ENCODE measurements at places on chromosomes 11 and 22.

- no peak for DNase-seq
These were observed 75.2 kb downstream of the ZNRF3 start for GRCh38 chr22:28958611-28959010.

GRCh38 chr11:1750481-1750839 is at the start of gene IFITM10:
Gene IFITM10 (minus strand): TSS chr11:1750595. CDS start chr11:1750442, 153 bp downstream.
- DNase-seq = no peak

- peak; percentile 34 for DNase-seq
These were observed 5.9 kb upstream of the CNTF start for GRCh38 chr11:58616594-58616993.

DNA sequence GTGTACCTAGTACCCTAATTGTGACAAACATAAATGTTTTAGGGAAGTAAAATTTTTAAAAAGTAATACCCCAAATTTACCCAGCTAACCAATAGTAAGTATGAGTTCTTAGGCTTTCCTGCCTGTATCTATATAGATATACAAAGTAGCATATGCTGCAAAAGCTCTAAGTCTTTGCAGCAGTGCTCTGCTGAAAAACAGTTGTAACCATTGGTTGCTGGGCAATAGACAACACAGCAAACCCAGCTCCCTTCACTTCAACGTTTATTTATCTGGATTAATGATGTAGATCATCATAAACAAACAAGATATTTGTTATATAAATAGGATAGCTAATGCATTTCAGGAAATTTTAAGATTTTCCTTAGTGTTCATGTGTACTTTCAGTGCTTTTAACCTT is 82.7 kb downstream of the PAX6 start:
- DNase-seq = no peak

- no peak for DNase-seq
These were observed 153.1 kb downstream of the UVRAG start for GRCh38 chr11:75968021-75968625.

DNA sequence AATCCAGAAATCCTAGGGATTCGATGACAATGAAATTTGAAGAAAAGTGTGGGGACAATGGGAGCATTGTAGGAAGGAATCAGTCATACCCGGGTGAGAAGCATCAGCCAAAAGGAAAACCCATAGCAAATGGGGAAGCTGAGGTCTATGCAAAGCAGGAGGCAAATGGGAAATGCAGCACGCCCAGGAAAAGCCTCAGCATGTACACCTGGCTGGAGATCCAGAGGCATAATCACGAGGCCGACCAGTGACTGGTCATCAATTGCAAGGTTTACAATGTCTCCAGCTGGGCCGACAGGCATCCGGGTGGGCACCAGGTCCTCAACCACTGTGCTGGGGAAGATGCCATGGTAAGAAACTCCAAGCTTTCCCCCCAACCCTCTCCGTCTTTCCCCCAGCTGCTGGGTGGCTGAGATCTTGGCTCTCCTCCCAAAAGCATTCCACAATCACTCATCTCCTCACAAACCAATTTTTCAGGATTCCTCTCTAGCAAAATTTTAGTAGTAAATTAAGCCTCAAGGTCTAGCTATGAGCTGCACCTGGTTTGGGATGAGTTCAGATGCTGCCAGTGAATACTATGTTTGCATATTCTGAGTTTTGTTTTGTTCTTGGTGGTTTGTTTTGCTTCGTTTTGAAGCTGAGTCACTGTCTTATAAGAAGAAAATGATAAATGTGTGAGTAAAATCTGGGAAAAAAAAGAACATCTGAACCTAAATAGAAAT is 98.0 kb upstream of the OR5AK2 start:
- DNase-seq = no peak

DNA sequence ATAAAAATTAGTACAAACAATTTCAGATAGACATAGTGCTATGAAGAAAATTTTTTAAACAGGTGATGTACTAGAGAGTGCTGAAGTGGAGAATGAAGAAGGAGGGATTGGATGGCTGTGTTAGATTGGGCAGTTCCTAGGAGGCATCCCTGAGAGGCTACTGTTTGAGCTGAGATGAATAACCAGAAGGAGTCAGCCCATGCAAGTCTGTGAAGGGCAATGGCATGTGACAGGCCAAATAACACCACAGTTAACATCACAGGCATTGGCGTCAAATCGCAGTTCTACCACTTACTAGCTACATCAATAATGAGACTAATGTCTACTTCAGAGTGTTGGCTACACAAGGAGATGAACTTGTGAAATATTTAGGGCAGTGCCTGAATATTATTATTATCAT is 35.4 kb downstream of the HORMAD2 start:
- no peak for DNase-seq

GRCh38 chr22:20155330-20156041 is 4.6 kb upstream of the CCDC188 start:
- DNase-seq = peak; percentile 32

All from uterus (tissue), 4 donors.